Glomerular endothelial cell (primary cell): ENCODE measurements at places on chromosomes 11 and 22. TPM values are rescaled to one million over a fixed set of nuclear protein-coding genes. Genes with fewer than 3 reads are reported as not detected.

Gene CARD18
- total RNA-seq: not detected in 2 replicates

DNA sequence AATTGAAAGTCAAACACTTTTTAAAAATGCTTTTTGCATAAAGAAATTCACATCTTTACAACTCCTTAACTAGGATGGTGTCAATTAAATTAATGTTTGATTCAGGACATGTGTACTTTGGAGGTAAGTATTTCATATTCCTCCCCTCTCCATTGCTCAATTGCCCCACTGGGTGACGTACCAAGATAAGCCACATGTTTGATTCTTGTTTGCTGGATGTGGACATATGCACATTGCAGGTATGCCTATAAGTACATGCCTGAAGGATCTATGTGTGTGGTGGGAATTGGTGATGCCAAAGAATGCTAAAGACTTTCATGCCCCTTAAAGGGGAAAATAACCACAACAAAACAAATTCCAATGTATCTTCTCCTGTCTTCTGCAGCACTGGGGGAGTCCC is 5.8 kb downstream of the CD44 start:
- DNase-seq: no peak

DNA sequence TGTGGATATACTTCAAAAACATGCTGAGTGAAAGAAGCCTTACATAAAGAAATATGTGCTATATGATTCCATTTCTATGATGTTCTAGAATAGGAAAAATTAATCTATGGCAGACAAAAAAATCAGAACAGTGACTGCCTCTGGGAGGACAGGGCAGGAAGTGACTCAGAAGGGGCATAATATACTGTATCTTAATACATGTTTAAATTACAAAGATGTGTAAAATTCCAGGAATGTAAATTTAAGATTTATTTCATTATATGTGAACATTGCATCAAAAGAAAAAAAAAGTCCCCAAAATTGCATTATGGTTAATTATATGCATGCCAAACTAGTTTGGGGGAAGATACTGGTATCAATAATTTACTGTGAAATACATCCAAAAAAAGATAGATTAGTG is 32.2 kb downstream of the SBF2 start:
- DNase-seq: no peak

Gene LRRN4CL
- not detected in 2 replicates for total RNA-seq
